ENCODE measurements at places on chromosomes 1 and 21.
A peak's percentile ranks its signal among the peaks of the same experiment; 100 is the strongest.

- no peak for DNase-seq
Measured at GRCh38 chr1:22845398-22845935, 127.2 kb downstream of the LACTBL1 start.

DNA sequence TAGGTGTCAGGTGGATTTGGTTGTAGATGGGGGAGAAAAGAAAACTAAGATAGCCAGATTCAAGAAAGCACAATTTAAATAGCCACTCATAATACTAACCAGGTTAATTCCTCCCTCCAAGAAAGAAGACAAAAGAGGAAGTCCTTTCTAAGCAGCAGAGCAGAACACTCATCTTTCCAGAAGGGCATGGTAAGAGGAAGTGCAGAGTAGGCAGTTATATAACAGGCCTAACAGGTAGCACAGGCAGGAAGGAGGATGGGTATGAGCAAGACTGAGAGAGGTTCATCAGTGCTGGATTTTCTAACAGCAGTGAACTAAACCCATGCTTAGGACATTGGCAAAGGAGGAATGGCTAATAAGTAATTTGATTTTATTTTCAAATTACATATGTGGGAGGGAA, 517.5 kb downstream of the PLPP3 start:
- DNase-seq: no peak

DNA sequence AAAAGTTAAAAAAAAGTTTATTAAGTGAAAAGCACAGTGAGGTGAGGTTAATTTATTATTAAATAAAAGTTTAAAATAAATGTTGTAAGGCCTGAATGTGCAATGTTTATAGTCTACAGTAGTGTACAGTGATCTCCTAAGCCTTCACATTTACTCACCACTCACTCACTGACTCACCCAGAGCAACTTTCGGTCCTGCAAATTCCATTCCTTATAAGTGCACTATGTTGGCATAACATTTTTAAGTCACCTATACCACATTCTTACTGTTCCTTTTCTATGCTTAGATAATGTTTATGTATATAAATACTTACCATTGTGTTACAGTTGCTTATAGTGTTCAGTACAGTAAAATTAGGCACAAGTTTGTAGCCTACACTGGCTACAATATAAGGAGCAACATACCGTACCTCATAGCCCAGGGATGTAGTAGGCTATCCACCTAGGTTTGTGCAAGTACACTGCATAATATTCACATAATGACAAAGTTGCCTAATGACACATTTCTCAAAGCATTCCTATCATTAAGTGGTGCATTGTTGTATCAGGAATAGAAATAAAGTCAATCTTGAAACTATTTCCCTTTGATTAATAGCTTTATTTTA, 426.5 kb upstream of the BRINP3 start:
- no peak for DNase-seq

DNA sequence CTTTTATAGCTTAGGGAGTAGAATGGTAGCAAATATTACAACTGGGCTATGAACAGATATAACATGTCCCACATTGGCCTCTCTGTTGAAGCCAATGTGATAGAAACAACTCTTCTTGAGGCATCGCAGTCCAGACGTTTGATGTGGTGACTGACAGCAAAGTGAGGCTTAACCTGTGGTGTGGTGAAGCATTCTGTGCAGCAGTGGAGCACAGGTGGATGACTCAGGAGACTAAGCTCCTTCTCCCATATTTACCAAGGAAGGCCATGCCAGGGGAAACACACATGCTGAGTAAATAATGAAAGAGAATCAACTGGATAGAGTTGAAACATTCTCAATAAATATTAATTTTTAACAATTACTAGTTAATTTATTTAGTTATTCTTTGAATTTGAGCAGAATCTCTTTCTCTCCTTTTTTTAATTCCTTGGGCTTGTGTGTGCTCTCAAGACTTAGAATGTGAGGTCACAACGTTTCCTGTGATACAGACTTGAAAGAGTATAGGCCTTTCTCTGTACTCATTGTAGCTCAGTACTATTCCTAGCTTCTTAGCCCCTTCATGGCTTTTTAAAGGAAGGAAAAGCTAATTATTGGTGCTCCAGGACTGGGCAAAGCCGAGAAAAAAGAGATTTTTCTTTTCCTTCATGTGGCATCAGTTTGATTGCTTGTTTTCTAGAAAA, 17.6 kb downstream of the CRB1 start:
- DNase-seq: no peak

DNA sequence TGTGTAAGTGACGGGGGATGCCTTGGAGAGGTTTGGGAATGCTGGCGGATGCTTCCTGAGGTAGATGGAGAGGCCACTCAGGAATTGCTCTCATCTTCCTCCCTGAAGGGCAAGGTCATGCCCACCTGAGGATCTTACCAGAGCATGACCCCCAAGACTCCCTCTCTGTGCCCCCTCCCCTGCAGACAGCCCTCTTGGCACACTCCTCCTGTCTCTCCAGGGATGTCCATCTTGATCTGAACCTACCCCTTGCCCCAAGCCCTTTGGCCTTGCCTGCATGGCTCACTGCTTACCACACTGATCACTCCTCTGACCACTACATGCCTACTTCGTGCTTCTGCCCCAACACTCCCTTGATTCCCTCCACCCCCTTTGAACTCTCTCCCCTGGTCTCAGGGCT, 17.9 kb upstream of the MPL start:
- no peak for DNase-seq

GRCh38 chr1:234106032-234106431, 201.6 kb downstream of the SLC35F3 start:
- no peak for DNase-seq

DNA sequence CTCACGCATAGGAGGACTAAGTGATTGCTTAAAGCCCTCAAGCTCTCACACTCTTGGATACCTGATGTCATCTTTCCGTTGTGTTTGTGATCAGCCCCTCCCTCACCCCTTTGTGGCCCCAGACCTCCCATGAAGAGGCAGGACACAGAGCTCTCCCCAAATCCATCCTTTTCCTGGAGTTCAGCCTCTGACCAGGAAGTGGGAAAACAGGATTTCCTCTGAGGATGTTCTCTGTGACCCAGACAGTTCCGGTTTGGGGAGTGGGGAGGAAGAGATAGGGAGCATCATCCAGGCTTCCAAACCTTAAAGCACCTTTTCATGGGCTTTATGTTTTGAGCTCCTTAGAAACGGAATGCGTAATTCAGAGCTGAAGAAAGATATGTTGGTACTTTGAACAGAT, 11.9 kb upstream of the TAL1 start:
- DNase-seq: no peak

- DNase-seq: no peak
Measured at GRCh38 chr1:38875811-38876210, 2.7 kb upstream of the MYCBP start.

- no peak for DNase-seq
Measured at GRCh38 chr1:209704584-209704983, at the start of gene HSD11B1. TSS of gene HSD11B1 (plus strand) at chr1:209704846. CDS start at chr1:209704943, 97 bp downstream.

- DNase-seq: peak; percentile 33
Measured at GRCh38 chr1:15849775-15850324, 2.3 kb downstream of the SPEN start.

DNA sequence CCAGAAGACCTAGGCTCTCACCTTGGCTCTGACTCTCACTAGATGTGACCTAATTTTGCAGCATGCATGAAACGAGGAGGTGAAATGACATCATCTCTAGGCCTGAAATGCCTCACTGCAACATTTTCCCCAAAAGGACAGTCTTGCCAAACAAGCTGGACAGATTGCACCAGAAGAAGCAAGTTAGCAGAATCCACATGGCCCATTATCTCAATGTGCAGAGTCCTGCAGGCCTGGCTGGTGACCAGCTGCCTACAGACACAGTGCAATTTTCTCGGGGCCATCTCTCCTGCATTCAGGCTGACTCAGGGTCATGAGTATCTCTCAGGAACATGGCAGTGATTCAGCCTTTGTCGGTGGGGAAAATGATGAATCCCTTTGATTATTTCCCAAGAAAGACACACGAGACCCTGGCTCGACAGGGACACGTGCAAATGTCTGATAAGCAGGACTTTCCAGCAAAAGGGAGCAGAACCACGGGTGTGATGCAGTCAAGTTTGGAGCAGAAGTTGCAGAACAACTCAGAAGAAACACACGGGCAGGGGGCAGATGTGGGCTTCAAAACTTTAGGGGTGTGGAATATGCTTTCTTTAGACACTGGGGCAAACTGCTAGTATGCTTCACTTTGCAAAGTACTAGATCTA, 38.7 kb downstream of the TRIM67 start:
- DNase-seq: no peak

GRCh38 chr1:70247768-70248167, 26.6 kb downstream of the SRSF11 start:
- no peak for DNase-seq

DNA sequence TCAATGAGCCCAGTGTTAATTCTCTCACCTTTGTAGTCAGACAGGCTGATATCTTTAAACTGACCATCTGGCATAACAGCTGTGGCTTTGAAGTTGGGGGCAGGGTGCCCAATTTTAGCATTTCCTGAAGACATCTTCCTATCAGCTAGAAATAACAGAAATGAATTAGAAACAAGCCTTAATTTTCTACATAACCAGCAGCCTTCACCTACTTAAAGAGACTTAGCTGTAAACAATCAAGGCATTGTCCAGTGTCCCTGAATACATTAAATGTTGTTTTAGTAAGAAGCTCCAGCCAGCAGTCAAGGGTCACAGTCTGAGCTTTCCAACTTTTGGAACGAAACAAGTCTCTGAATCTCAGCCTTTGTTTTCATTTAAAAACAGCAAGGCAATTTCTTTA, 2.8 kb downstream of the PRDX1 start:
- no peak for DNase-seq

GRCh38 chr1:222941425-222941824, 126.6 kb downstream of the DISP1 start:
- DNase-seq: no peak

DNA sequence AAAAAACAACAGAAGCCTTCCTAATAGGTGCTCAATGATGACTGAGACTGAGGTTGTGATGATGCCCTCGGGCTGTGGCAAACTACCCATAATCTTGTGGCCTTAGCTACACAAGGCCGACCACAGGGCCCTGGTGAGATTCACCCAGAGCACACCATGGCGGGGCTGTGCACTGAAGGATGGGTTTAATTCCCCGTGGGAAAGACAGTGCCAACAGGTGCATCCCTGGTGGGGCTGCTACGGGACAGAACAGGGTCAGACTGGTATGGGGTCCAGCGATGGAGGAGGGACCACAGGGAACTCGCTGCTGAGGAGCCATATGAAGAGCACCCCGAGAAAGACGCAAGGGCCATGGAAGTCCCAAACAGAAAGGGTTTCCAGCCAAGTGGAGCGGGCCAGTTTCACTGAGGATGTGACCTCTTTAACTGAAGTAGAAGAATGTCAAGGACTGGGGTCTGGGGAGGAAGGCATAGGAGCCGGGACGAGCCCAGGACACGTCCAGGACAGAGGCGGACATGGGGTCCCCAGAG, 21.3 kb downstream of the PRDM15 start:
- DNase-seq: no peak

GRCh38 chr1:234768171-234768568, 158.2 kb upstream of the IRF2BP2 start:
- no peak for DNase-seq

GRCh38 chr1:196381544-196381943, 226.7 kb downstream of the KCNT2 start:
- DNase-seq: no peak

- no peak for DNase-seq
Measured at GRCh38 chr1:11045428-11046269, 1.4 kb downstream of the MASP2 start.

- no peak for DNase-seq
Measured at GRCh38 chr1:186887203-186887602, 58.5 kb downstream of the PLA2G4A start.

DNA sequence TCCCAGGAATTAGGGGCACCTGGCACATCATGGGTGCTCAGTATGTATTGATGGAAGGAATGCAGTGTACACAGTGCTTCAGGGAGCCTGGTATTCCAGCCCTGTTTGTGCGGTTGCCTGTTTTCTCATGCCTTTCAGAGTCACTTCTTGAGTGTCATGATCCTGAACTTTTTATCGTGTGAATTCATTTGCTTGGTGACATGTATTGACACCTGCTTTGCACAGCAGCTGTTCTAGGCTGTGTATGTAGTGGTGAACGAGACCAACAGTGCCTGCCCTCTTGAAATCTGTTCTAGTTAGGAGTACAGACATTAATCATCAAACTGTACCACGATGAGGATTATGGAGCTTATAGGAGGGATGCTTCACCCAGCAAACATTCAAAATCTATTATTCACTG, 6.1 kb downstream of the HTR6 start:
- DNase-seq: no peak

DNA sequence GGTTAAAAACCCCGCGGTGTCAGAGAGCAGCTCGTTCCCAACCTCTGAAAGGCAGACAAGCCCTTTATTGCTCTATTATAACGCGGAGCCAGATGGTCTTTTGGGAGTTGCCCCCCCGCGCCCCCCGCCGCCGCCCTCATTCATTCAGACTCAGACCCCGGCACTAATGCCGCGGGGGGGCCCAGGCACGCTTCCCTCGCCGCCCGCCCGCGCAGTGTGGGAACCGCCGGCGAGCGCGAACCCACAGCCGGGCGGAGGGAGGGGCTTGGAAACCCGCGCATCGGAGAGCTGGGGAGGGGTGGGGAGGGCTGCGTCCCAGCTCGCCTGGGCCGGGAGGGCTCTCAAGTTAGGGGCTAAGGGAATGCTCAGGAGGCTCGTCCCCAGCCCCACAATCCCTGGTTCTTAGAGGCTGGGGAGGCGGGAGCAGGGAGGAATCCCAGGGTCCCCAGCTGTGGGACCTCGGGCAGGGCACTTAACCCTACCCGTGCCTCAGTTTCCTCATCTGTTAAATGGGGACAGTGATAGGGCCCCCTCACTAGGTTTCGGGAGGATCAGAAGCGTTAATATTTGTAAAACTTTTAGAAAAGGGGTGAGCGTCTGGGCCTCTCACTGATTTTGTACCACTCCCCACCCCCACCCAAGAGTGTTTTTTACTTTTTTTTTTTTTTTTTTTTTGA, 10.9 kb upstream of the HES5 start:
- DNase-seq: no peak

DNA sequence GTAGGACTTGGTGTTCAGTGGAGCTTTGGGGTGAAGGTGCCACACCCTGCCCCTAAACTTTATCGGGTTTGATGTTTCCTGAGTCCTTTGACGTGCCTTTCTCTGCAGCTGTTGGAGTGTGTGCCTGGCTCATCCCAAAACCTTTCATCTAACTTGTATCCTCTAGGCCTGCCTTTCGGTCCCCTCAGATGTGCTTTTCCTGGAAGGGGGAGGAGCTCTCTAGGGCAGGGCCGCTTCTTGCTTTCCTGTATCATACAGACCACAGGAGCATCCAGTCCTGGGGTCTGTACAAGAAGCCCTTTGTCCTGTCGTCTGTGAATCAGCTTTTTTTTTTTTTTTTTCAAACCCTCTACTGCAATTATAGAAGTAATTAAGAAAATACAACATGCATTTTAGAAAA, 35.7 kb downstream of the PTGFRN start:
- no peak for DNase-seq

- DNase-seq: no peak
Measured at GRCh38 chr1:238710697-238711096, 675.7 kb upstream of the CHRM3 start.

Data from NCI-H774 (cell line).